ENCODE measurements at places on chromosomes 5 and 9. TPM values are rescaled to one million over a fixed set of nuclear protein-coding genes. Genes with fewer than 3 reads are reported as not detected.

GRCh38 chr9:92550765-92551164 is 15.0 kb upstream of the ECM2 start:
- DNase-seq: no peak

- DNase-seq: no peak
Observed at GRCh38 chr9:76445976-76446375, 13.0 kb upstream of the GCNT1 start.

DNA sequence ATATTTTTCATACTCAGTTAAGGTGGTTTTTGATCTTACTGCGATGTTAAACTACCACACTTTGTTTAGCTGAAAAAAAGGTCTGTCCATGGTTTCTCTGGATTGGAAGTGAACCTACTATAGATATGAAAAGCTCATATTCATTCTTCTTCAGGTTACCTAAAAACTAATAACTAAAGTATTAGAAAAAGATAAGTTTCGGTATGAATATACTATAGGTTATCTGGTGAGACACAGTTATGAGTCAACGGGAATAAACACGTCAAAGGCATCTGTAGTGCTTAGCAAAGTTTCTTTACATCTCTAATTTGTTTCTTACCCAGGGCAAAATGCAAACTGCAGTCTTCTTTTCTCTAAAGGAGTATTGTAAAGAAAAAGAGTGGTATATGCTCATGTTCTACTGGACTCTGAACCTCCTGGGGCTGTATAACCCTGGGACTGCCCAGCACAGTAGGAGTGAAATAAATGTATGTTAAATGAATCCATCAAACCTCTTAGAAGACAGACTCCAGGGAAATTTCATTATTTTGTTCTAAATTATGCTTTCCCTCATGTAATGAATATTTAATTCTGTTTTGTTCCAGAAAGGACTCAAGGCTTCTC is 521.9 kb downstream of the PDE4D start:
- DNase-seq: no peak

DNA sequence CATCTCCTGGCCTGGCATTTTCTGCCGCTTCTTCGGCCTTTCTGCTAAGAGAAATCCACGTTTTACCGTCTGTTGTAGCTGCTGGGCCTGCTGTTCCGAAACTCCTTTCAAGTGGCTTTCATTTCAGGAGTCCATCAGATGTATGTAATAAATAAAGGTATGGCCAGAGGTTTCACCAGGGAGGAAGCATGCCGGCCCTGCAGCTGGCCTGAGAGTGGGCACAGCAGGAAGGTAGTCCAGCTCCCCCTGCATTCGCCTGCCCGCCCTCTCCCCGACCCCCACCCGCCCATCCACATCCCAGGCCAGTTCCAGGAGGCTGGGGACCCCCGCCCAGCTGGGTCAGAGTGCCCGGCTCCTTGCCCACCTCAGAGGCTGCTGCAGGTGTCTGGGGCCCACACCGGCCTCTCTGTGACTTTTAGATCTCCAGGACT is 46.4 kb upstream of the EXOC3 start:
- no peak for DNase-seq

DNA sequence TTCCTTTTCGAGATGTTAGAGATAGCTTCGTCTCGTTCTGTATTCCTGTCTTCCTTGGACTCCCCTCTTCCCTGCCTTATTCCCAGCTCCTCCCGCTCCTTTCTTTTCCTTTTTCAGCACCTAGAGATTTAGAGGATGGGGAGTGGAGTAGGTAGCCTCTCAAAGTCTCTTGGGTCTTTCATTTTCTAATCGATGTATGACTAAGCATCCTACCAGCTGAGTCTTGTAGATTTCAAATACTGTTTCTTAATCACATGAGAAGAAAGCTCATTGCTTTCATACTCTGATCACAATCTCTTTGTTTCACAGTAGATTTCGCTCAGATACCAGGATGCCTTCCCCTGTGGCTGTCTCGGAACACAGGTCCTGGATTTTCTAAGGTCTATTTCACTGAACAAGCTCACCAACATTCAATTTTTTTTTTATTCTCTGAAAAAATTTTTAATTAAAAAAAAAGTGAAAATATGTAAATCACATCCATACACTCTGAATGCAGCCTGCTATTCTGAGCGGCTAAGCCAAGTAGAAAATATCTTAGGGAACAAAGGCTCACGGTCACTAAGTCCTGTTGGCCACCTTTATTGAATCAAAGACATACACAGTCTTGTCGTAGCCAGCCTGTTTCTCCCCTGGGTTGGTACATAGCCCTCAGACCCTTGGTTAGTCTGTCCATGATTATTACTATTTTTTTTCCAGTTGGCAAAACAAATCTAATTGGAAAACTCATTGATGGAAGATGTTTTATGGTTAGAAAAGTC is 413.8 kb downstream of the KDM4C start:
- DNase-seq: no peak

- DNase-seq: no peak
Observed at GRCh38 chr5:169795338-169795737, 158.3 kb downstream of the DOCK2 start.

GRCh38 chr5:93415819-93416218 is 165.2 kb downstream of the NR2F1-AS1 start:
- no peak for DNase-seq

DNA sequence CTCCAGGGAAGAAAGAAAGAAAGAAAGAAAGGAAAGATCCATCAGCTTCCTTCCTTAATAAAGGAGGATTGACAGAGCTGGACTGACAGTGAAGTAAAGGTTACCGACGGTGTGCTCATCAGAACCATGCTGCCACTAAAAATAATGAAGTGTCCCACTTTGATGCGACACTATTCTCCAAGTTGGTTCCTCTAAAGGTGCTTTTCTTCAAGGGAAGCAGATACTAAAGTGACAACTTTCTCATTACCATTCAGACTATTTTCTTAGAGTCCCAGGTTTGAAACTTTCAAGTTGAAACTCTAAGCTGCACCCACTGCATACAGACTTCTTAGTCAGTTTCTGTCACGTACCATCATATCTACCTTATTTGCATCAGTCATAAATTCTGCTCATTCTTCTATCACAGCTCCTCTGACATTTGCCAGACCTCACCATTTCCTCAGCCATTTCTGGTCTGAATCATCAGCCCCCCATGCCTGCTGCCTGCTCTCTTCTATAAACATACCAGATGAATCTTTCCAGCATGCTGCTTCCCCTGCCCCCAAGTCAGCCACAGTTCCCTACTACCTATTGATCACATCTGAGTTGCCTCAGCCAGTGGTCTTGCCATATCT is 177.6 kb downstream of the DEPDC1B start:
- no peak for DNase-seq

GRCh38 chr5:133962801-133963476 is 5.5 kb downstream of the C5orf15 start:
- no peak for DNase-seq

DNA sequence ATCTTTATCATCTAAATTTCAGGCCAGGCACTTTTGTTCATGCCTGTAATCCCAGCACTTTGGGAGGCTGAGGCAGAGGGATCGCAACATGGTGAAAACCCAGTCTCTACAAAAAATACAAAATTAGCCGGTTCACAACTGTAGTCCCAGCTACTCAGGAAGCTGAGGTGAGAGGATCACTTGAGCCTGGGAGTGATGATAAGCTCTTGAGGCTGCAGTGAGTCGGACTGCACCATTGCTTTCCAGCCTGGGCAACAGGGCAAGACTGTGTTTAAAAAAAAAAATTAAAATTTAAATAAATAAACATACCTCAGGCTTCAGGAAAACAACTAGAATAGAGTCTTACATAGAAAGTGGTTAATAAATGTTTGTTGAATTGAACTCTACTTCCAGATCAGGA is 147.4 kb downstream of the AGTPBP1 start:
- no peak for DNase-seq

DNA sequence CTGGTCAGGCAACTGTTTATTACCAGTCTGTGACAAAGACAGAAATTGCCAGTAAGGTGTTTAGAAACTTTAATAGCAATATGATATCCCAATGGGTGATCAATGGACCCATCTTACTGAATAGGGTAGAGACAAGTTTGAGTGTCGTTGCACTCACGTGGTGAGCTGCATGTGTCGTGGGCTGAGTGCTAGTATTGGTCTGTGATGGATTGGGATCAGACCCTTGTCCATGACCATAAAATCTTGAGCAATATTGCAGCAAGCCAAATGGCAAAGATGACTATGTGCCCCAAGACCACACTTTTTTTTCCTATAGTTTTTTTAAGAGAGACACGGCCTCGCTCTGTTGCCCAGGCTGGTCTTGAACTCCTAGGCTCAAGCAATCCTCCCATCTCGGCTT is 114.5 kb downstream of the PALM2AKAP2 start:
- DNase-seq: no peak

DNA sequence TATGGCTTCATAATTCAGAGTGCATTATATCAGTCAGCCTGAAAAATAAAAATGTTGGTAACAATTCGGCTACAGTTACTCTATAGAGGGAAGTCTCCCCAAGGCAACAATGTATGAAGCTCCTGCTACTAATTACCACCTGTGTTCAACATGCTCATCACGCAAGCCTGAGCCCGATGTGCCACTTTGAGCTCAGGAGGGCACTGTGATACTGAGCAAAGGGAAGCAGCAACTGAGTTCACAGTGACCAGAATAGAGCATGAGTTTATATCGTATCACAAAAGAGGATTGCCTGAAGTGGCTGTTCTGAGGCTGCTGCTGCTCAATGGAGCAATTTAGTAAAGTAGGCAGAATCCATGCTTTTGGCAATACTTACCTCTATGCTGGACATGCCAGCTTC is 202.0 kb upstream of the HAPLN1 start:
- DNase-seq: no peak

GRCh38 chr5:111242606-111243005 is 18.4 kb downstream of the CAMK4 start:
- no peak for DNase-seq

DNA sequence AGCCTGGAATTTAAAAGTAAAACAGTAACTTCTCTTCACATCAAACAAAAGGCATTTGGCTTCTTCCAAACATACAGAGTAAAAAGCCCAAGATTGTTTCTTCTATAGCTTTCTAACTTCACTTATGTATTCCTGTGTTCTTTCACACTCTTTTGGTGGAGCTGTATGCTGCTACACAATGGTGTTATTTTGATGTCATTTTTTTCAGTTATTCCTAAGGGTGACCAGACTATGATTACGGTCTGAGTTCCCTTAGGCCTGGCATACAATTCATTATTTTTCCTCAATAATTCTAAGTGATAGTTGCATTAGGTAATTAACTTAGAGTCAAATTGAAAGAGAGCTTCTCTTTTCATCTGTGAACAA is 66.3 kb upstream of the IL7R start:
- DNase-seq: no peak

DNA sequence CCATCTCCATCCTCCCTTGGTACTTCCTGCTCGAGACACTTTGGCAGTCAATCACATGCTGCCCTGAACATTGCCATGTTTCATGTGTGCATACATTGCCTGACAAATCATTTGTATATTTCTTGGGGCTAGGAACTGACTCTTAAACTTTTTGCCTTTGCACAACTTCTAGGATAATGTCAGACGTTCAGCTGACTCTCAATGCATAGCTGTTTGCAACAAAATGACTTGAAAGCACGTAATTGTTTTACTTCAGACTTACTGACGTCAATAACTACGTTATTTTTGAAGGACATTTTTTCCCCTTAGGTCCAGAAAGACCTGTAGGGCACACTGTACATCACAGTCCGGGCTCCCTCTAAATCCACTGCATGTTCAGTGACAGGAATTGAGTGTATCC is 37.4 kb upstream of the DAB2 start:
- no peak for DNase-seq

- DNase-seq: no peak
Observed at GRCh38 chr5:119067450-119067849, 3.4 kb upstream of the DMXL1 start.

DNA sequence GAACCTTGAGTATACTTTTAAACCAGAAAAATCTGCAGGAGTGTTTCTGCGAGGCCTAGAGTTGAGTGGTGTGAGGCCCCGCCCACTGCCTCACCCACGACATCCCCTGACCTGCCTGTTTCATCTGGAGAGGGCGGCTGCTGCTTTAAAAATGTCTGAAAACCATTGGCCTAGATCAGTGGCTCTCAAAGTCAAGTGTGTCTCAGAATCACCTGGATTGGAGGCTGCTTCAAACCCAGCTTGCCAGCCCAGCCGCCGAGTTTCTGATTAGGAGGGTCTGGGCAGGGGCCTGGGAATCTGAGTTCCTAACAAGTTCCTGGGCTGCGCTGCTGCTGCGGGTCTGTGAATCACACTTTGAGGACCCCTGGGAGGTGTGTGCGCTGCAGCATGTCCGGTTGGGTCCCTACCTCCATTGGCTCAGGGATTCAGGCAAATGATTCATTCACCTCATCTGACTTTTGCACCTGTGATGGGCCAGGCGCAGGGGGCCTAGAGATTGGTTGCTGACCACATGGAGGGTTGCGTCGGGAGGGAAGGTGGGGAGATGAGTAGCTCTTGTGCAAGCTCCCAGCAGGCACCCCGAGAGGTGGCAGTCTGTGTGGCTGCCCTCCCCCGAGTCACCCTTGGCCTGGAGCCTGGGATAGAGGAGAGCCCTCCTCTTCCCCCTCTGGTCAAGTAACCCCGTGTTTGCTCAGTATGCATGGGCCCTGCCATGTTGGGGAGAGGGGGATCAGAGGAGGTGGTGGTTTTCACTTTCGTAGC is 27.6 kb upstream of the HMCN2 start:
- DNase-seq: no peak

DNA sequence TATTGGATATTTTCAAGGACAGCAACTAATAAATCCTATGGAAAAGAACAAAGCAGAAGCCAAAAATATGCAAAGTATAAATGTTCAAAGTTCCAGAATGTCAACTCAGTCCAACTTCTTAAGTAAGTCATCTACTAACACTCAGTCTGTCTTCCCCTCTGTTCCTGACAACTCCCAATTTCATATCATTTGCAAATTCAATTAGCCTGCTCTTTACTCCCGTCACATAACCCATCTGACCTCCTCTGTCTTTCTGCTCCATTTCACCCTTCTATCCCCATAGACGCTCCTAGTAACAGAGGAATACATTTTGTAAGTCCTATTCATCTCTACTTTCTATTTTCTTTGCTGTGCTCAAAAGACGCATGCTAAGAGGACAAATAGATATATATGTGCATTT is 659.8 kb upstream of the MEF2C start:
- DNase-seq: no peak

RIMOC1 gene
- 33.3 TPM for total RNA-seq

C1QTNF3 gene
- total RNA-seq: 1.0 TPM

BAG1 gene
- total RNA-seq: 55.3 TPM

NSG2 gene
- 0.25 TPM for total RNA-seq

CDKN2B-AS1 gene
- total RNA-seq: 0.28 TPM

MAPKAP1 gene
- 119 TPM for total RNA-seq

TLX3 gene
- total RNA-seq: 0.17 TPM

RLN2 gene
- total RNA-seq: not detected

PCDHA1 gene
- not detected for total RNA-seq

SNCB gene
- total RNA-seq: 2.4 TPM

CCDC107 gene
- total RNA-seq: 34.6 TPM

FAM120AOS gene
- total RNA-seq: 43.6 TPM

AGXT2 gene
- not detected for total RNA-seq

TAS2R1 gene
- total RNA-seq: not detected

ARSI gene
- total RNA-seq: 0.78 TPM
